ENCODE measurements at places on chromosomes 5 and 9.

- peak; percentile 45 for DNase-seq
Measured at GRCh38 chr9:136409557-136410455, 608 bp downstream of the ENTR1 start.

DNA sequence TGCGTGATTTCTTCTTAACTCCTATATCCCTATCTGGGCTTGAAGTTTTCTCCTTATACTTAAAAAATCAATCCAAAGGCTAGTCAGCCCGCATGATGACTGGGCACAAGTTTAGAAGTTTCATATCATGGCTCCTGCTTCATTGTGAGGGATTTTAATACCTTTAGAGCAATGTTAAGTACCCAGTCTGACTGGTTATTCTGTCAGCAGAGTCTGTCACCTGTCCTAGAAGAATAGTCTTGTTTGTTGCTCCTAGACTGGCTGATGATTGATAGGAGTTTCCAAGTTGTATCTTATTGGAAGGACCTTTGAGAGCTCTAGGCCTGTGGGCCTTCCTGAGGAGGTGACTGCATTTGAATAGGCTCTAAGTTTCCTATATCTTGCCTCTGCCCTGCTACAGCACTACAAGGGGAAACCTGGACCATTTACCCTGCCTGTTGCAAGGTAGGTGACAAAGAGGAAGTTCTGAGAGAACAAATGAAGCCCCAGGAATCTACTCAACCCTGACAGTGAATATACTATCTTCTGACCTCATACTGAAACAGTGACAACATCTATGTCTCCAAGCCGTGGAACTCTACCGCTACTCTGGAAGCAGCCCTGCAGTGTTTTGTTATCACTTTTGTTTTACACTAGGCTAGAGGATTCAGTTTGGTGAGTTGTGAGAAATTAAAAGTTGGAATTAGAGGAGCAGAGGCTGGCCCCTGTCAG is 66.5 kb downstream of the F2RL2 start:
- DNase-seq, result no peak

GRCh38 chr9:108021096-108021710 is 531.6 kb upstream of the KLF4 start:
- no peak for DNase-seq

DNA sequence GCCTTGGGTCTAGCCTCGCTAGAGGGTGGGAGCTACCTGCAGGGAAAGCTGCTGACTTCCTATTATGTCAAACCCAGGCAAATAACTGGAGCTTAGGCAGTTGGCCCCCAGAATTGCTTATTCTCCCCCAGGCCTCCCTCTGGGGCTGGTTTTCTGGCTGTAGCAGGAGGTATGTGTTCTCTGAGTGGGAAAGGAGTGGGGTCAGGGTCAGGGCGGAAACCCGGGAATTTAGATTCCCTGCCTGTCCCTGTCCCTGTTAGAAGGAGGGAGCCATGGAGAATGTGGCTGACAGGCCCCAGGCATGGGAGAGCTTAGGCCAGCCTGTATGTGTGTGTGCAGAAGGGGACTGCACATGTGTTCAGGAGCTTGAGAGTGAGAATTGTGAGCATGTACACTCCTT is 13.6 kb upstream of the CXXC5 start:
- DNase-seq, result no peak

- no peak for DNase-seq
Measured at GRCh38 chr5:19959830-19960384, 28.1 kb downstream of the CDH18 start.

GRCh38 chr9:91917436-91917835 is 32.6 kb downstream of the ROR2 start:
- DNase-seq, result no peak

GRCh38 chr9:99478469-99479027 is 256.5 kb downstream of the SEC61B start:
- no peak for DNase-seq

GRCh38 chr9:98861781-98862504 is 54.5 kb downstream of the GALNT12 start:
- no peak for DNase-seq

- DNase-seq, result no peak
Measured at GRCh38 chr5:176884571-176884890, 14.6 kb downstream of the HK3 start.

GRCh38 chr5:129049126-129049799 is 45.3 kb upstream of the ISOC1 start:
- no peak for DNase-seq

DNA sequence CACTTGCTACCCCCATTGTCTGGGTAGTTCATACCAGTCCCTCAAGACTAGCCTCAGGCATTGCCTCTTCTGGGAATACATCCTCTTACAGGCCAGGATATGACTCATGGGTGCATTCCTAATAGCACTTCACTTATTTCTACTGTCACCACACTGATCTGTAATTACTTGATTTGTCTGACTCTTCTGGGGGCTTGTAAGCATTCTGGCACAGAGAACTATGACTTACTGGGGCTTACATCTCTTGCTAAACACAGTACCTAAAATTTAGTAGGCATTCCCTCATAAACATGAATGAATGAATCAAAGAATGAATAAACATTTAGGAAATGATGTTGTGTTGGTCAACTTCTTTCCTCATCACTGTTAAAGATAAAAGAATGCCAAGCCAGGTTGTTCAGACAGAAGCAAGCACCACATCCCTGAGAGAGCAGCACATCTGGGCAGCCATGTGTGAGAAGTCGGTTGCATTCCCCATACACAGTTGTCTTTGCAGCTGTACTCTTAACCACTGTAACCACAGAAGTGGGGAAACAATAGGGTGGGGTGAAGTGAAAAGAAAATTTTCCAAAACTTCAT is 27.6 kb downstream of the IL7R start:
- no peak for DNase-seq

GRCh38 chr5:54663866-54664265 is 146.3 kb downstream of the SNX18 start:
- DNase-seq, result no peak

DNA sequence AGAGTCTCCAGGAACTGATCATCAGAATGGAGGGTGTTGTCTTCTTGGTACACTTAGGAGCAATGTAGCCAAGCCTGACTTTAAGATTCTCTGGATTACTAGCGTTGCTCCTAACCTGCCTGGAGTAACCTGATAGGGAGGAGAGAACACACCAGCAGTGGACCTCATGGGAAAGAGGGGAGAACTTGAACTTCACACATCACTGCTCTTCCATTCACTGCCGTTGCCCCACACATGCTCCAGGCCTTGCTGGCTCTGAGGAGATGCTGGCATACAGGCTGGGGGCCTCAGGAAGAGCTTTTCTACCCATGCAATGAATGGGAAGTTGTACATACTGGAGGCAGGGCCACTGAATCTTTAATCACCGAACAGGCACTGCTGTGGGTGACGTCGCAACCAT is 60.3 kb upstream of the ADAMTS16 start:
- DNase-seq, result no peak

GRCh38 chr9:6938447-6938846 is 180.7 kb downstream of the KDM4C start:
- DNase-seq, result no peak

DNA sequence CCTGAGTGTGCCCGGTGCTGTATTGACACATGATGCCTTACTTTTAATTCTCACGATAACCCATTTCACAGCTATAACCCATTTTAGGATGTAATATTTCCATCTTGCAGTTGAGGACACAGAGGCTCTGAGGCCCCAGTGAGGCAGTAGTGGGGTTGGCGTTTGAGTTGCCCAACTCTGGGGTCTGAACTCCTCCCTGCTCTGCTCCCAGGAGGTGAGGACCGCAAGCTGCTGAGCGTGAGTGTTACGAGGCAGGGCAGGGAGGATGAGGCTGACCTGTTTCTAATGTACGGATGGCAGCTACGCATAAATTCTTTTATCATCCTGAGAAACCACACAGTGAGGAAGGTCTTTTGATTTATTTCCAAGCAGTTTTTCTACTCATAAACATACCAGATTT is 11.4 kb downstream of the LRRC8A start:
- DNase-seq, result no peak

- no peak for DNase-seq
Measured at GRCh38 chr5:108747111-108747773, 455 bp upstream of the FER start.
